Activated CD4-positive, alpha-beta memory T cell treated with anti-CD3 and anti-CD28 coated beads for 36 hours (primary cell): ENCODE measurements at places on chromosomes 1 and 21.

DNA sequence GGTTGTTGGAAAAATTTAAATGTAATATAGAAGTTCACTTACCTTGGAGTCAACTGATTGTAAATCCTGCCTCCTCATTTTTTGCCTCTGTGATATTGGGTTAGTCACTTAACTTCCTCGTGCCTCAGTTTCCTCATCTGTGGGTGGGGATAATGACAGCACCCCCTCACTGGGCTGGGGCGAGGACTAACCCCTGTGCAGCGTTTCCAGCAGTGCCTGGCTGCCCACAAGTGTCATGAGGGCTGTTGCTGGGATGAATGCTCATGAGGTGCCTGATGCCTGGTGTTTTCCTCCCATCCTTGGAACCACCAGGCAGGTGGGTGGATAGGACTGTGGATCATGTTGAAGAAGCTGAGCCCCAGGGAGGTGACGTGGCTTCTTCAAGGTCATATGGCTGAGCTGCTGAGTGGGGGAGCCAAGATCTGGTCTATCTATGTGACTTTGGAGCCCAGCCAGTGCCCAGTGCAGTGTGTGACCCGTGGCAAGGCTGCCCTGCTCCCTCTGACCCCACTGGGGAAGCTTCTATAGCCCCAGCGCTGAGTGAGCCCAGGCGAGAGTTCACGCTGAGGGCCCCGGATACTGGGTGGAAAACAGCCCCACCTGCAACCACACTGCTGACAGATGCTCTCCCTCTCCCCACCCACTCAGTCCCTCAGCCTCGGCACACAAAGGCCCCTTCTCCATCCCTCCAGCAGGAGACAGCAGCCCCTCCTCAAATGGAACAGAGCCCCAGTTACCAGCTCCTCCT is 446.0 kb downstream of the PTPRU start:
- DNase-seq, result no peak

DNA sequence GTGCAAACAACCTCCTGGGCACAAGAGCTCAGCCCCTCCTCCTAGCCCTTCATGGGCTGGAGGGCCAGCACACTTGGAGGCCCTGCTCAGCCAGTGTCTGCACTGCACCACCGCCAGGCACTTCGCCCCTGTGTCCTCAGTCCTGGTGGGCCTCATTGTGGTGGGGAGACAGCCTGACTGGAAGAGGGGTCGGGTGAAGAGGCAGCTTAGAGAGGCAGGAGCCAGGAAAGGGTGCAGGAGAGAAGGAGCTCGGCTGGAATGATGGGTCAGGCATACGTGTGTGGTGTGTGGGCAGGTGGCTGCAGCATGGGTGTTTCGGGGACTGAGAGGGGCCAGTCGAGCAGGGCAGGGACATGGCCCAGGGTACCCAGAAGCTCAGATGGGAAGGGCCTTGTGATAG is 4.1 kb downstream of the WNT3A start:
- DNase-seq, result no peak

DNA sequence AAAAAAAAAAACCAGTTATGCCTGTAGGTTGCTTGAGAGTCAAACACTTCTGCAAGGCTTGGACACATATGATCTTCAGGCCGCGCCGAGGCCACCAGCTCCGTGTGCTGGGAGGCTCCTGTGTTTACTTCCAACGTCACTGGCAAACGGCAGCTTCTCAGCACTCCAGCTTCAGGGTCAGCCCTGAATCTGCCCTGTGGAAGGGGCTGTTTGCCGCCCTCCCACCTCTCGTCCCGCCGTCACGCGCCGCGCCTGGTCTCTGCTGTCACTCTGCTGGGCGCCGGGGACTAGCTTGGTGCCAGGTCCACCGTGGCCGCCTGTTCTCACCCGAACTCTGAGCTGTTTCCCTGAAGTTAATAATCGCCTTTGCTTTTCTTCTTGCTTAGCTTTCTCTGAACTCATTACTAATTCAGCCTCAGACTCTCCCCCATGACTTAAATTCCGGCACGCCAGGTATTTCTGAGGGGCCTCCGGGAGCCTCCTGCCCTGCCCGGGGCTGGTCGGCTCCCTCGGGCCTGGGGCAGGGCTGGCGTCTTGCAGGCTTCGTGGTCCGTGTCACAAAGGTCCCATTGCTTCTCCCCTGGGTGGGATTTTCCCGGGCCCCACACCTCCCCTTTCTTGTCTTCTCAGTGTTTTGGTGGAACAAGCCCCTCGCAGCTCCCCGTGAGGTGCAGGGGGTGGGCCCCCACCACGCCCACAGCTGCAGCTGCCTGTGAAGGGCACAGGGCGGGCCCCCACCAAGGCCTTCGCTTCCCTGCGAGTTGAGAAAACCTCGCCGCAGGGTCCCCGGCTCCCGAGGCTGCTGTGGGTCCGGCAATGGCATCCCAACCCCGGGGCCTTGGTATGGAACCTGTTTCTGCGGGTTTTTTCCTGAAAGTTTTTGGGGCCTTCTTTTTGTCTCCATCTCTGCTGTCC is 14.6 kb upstream of the C1orf159 start:
- DNase-seq, result no peak

- DNase-seq, result no peak
These were observed 9.5 kb upstream of the RNF186 start for GRCh38 chr1:19824541-19824940.

- DNase-seq, result no peak
These were observed 291.8 kb upstream of the USP24 start for GRCh38 chr1:55506740-55507577.
